Germinal center (tissue), 1 donor: ENCODE measurements at places on chromosomes 1 and 21.
A peak's percentile ranks its signal among the peaks of the same experiment; 100 is the strongest.

GRCh38 chr1:172109359-172109758 lies 268.1 kb downstream of the DNM3 start:
- DNase-seq: no peak

- peak; percentile 61 for DNase-seq
These were observed 2.4 kb upstream of the IKBKE start for GRCh38 chr1:206467915-206468314.

- DNase-seq: no peak
These were observed 43.5 kb upstream of the SERPINC1 start for GRCh38 chr1:173960625-173961024.

DNA sequence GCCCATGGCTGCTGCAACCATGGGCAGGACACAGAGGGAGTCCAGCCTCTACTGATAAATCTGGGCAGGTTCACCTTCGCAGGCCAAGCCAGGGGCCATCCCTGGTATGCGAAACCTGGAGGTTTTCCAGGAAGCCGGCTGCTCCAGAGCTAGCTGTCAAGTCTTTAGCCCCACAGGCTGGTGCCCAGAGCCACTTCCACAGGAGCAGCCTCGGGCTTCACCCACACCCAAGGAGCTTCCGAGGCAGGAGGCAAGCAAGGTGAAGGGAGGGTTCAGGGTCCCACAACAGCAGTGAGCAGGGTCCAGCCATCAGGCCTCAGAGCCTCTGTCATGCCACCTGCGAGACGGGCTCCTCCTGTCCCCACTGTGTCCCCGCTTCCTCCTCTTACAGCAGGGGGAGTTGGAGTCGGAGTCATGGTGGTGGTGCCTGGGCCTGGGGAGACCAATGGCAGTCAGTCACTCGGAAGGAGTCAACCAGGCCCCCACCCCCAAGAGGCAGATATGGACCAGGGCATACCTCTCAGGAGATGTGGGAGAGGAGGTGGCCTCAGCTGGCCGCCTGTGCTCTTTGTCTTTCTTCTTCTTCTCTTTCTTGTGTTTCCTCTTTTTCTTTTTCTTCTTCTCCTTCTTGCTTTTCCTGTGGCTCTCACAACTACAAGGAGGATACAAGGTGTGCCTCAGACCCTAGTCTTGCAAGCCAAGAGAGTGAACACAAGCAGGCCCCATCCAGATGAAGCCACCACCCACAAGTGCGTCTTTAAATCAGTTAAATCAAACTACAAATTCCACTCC lies 2.1 kb downstream of the C1orf35 start:
- no peak for DNase-seq

- DNase-seq: no peak
These were observed 124.7 kb downstream of the NAV1 start for GRCh38 chr1:201663491-201664113.

- no peak for DNase-seq
These were observed 89.9 kb upstream of the DEPDC1 start for GRCh38 chr1:68586766-68587165.

DNA sequence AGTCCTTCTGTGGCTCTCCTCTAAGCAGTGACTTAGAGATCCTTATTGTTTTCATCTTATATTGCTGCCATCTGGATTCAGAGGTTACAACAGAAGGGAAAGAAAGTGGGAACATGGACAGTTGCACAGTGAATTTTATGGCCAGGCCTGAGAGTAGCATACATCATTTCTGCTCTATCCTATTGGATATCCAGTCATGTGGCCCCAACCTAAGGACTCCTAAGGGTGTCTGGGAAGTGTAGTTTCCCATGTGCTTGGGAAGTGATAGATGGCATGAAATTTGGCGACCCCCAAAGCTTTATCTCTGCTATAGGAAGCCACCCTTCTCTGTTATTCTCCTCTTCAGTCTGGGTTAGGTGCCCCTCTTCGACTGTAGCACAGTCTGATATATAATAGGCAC lies 51.9 kb downstream of the CDC7 start:
- no peak for DNase-seq

- no peak for DNase-seq
These were observed 3.3 kb downstream of the PDZK1IP1 start for GRCh38 chr1:47186267-47187185.

DNA sequence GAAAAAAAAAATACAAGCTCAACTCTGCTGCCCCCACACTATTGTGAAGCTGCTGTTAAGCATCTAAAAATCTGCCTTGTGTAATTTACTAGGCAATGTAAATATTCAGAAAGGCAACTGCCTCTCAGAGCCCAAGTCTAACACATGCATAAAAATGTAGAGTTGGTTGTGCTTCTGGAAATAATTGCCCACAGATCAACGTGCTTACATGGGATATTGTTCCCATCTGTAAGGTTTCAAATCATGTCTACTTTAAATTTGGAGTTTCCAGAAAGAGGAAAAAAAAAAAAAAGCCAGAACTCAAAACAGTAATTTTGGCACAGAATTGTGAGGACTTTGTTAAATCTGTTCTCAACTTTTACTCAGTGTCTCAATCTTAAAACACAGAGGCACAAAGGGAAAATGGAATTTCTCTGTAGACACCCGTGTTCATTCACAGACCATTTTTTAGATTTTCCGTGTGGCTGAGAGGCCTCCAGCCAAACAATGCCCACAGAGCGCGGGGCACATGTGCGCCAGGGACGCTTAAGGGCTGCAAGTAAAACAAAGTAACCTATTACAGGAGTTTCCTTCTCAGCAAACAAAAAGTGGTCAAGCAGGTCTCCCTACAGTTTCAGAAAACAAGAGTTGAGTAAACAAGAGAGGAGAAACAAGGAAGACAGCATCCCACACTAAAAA lies 115.5 kb downstream of the RERE start:
- DNase-seq: no peak
